ENCODE measurements at places on chromosomes 2 and 18.

- no peak for DNase-seq
Observed at GRCh38 chr18:73787316-73787715, 360.3 kb downstream of the FBXO15 start.

DNA sequence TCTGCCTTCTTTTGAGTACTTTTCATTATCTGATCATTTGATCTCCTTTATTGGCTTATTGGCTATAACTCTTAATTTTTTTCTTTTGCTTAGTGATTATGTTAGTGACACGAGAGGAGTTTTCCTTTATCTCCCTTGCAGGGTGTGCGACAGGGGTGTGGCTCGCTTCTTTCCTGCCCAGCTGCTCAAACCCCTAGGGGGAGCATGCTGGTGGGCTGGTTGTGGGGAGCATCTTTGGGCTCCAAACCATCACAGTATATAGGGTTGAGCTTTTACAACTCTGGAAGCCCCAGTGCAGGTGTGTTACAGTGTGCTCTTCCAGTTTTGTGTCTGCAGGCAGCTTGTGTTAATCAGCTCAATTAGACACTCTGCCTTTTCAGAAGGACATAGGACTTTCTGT is 357.0 kb upstream of the TMEFF2 start:
- no peak for DNase-seq

DNA sequence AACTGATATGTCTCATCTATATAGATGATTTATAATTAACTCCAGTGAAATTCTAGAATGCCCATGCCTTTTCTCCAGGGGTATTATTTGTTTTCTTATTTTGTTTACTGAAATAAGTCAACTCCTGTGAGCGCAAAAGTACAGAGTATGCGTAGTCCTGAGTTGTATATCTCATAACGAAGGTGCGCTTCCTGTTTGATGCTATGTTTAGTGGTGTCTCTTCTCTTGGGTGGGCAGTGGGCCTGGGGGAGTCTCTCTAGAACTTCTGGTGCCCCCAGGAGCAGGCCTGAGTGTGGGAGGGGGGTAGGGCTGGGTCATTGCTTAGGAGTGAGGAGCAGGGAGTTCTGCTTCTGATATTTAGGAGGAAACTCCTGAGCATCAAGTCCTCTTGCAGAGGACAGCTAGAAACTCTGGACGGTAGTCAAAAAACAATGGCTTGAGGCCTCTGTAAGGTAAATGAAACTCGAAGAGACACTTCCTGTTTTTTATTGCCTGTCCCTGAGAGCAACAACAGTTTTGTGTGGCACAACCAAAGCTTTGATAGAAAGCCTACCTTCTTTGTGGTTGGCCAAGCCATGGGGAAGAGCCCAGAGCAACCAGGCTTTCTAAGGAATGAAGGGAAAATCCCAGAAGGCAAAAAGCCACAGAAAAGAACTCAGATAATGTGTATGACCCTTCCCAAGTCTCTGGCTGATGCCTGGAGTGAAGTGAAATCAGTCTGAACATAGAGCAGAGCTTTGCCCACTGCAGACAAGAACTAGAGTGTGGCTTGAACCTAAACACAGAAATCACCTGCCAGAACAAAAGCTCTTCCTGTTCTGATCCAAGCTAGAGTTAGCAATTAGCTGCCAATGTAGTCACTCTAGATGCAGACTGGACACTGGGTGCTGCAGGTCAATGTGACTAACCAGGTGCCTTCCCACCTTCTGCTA is 8.5 kb upstream of the SP140L start:
- no peak for DNase-seq

DNA sequence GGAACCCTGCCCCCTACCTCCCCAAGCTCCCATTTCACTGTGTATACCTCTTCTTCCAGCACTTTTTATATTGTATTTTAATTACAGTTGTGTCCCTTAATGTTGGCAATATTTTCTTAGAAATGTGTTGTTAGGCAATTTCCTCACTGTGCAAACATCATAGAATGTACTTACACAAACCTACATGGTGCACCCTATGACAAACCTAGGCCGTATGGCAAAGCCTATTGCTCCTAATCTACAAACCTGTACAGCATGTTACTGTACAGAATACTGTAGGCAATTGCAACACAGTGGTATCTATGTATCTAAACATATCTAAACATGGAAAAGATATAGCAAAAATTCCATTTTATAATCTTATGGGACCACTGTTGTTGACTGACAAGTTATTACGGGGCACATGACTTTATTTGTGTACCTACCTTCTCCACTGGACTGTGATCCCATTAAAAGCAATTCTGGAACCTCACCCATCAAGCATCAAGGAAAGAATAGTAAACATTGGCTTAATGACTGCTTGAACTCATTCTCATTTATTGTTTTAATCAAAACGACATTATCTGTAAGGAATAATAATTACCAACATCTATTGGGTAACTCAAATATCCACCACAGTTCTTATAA is 1641.5 kb upstream of the ZEB2 start:
- no peak for DNase-seq

DNA sequence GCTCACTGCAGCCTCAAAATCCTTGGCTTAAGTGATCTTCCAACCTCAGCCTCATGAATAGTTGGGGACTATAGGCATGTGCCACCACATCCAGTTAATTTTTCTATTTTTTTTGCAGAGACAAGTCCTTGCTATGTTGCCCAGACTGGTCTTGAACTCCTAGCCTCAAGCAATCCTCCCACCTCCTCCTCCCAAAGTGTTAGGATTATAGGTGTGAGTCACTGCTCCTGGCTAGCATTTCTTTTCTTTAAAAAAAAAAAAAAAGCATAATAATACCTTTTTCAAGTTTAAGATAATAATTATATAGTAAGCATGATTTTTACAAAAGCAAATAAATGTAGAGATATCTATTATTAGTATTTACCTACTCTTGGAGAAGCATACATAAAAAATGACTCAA is 36.1 kb downstream of the PPP4R1 start:
- DNase-seq, result no peak

All from GM12891 (cell line).